Head of caudate nucleus (tissue), 42 donors: ENCODE measurements at places on chromosomes 6 and 20.

GRCh38 chr6:13990796-13991195 lies 66.0 kb downstream of the RNF182 start:
- DNase-seq, result no peak

- no peak for DNase-seq
Observed at GRCh38 chr6:41519745-41520699, 26.2 kb upstream of the FOXP4 start.

DNA sequence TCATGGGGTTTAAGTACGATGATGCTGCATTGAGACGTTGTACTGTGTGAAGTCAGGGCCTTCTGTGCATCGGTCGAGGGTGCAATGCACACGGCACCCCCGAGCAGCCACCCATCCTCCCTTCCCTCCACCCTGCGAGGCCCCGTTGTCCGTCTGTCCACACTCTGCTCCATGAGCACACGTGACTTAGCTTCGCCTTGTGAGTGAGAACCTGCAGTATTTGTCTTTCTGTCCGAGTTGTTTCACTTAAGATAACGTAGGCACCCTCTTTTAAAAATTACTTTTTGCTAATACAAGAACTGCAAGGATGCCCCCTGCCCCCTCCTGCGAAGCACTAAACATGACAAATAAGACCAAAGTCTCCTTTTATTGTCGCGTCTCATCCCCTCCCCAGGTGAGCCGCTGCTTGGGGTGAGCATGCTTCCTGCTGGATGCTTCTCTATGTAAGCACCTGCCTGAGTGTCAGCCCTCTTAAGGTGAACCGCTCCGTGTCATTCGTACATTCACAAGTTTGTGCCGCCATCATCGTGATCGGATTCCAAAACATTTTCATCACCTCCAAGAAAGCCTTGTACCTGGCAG lies 3.6 kb upstream of the RBBP8NL start:
- DNase-seq, result no peak

DNA sequence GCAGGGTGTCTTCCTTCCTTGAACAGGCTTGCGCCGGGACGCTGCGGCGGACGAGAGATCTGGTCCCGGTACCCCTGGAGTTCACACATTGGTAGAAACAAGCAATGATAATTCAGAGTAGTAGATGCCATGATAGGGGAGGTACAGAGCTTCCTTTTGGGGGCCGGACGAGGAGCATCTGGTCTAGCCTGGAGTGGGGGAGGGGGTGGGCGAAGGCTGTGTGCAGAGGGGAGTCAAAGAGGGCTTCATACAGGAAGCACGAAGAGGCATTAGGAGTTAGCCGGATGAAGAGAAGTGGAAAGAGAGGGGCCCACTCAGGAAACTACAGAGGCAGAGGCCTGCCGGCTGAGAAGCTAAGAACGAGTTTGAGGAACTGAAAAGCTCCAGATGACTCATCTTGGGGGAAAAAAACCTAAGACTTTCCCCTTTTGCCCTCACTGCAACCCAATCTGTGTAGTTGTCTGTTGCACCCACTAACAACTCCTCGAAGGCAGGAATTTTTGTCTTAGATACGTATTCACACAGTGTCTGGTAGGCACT lies 611 bp downstream of the CNPY3 start:
- DNase-seq, result no peak

GRCh38 chr6:135281227-135281626 lies 100.1 kb downstream of the MYB start:
- no peak for DNase-seq

DNA sequence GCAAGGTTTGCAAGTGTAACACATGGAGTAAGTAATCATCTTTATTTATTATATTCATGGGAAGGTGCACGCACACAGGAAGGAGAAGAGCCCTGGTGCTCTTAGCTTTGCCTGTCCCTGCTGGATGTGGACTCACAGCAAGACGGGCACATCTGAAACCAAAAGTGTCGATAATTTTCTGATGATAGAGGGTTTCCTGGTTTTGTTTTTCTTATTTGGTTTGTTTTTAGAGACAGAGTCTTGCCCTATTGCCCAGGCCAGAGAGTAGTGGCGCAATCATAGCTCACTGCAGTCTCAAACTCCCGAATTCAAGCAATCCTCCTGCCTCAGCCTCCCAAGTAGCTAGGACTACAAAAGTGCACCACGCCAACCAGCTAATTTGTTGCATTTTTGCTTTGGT lies 7.8 kb upstream of the KHDC1L start:
- no peak for DNase-seq

DNA sequence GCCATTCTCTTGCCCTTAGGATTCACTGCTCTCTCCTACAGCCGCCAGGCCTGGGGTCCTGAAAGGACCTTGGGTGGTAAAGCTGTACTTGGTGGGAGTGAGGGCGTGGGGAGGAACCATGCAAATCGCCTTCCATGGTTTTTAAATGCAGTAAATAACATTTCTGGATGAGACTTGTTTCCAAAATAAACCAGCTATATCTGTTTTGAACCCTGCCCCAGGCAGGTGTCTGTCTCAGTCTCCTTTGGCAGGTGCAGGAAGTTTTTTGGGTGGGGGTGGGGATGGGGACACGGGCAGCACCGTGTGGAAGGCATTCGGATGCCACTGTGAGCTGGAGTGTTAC lies 14.3 kb downstream of the ITPA start:
- DNase-seq, result no peak

DNA sequence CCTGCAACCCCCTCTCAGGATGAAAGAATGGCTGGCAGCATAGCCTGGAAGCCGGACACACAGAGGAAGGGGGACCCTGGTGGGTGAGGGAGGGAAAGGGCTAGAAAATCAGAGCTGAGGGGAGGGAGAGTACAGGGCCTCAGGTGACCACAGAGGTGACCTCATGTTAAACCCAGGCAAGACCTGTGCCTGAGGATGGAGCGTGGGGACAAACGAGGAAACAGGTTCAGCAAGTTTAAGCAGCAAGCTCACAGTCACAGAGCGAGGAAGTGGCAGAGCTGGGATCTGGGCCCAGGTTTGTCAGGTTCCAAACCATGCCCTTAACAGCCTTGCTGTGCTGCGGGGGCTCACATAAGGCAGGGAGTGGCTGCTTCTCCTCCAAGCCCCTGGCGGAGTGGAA lies 4.0 kb upstream of the BPI start:
- no peak for DNase-seq

- DNase-seq, result no peak
Observed at GRCh38 chr20:2798095-2798805, 2.2 kb downstream of the CPXM1 start.

GRCh38 chr6:15453622-15454021 lies 207.8 kb downstream of the JARID2 start:
- DNase-seq, result peak; percentile 54
